Naive B cell (primary cell): ENCODE measurements at places on chromosomes 2 and 18.

GRCh38 chr18:8787794-8788193 is 82.4 kb downstream of the MTCL1 start:
- no peak for DNase-seq

GRCh38 chr2:58261209-58261608 is 20.1 kb upstream of the FANCL start:
- no peak for DNase-seq

DNA sequence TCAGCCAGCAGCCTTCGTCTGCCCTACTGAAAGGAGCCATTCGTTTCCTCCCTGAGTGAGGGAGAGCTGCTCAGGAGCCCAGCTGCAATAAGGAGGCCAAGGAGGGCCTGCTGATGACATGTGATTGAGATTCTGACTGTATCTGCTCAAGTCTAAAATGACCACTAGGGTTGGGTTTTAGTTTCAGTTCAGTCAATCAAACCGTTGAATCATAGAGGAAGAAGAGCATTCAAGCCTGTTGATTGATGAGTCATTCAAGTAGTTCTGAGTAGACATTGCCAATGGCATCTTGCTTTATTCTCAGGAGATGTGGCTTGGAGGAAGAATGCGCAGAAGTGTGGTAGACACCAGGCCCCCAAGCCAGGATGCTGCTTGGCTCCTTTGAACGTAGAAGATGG is 19.9 kb upstream of the BCL2L11 start:
- DNase-seq: no peak

- DNase-seq: no peak
Measured at GRCh38 chr2:26530240-26530540, 52.3 kb upstream of the OTOF start.

GRCh38 chr2:239368906-239369552 is 31.8 kb downstream of the HDAC4 start:
- no peak for DNase-seq

DNA sequence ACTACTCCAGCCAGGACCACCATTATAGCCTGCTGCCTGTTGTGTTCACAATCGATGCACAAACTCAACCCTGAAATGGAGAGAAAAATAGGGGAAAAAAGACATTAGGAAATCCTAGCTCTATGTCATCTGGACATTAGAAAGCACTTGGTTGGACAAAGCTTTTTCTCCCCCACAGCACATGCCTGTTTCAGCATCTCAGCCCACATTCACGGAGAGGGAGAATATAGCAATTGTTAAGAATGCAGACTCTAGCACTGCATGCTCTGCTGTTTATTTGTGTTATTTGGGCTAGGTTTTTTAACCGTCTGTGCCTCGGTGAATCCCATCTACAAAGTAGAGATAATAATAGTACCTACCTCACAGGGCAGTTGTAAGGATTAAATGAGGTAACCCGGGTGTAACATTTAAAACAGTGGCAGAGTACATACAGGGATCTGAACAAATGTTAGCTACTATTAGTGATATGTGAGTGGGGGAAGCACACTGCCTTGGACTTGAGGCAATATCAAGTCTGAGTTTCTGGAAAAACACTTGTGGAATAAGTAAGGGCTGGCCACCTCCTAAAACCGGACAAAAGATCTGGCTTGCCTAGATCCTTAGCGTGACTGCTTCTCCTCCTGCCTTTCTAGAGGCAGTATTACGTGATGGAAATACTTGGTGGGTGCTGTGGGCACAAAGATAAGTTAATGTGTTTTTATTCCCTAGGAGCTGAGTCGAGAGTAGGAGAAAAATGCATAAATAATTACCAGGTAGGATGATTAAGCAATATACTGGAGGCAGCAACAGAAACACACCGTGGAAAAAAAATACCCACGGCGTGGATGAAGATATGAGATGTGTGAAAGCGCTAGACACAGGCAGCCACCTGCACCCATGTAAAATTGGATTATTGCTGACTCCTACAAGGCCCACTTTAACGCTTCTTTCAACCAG is 1.0 kb upstream of the PPP1CB start:
- no peak for DNase-seq

DNA sequence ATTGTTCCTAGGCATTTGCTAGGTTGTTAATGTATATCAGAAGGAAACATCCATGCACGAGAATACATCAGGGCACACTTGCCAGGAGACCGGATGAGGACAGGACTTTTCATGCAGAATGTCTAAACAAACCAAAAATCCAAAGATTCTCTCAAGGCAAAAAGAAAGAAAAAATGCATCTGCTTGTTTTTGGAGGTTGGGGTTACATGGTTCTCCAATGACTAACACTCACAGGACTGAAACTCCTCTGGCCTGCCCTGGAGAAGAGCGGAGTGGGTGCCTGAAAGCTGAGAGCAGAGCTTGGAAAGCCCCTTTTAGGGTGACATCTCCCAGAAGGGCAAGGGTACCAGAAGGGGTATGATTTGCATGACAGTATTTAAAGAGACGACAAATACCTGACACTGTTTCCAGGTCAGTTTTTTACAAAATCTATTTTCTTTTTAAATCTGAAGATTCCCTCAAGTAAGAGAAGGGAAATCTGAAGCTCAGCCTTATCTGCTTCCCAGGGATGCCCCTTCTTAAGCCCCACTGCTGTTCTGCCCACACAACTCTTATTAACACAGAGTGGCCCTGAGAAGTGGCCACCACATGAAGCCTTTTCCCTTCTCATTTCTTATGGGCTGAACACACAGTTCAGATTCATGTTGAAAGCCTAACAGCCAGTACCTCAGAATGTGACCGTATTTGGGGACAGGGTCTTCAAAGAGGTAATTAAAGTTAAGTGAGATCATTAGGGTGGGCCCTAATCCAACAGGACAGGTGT is 216.4 kb downstream of the STK39 start:
- no peak for DNase-seq

- DNase-seq: no peak
Measured at GRCh38 chr18:36531636-36532035, 234.1 kb downstream of the FHOD3 start.

DNA sequence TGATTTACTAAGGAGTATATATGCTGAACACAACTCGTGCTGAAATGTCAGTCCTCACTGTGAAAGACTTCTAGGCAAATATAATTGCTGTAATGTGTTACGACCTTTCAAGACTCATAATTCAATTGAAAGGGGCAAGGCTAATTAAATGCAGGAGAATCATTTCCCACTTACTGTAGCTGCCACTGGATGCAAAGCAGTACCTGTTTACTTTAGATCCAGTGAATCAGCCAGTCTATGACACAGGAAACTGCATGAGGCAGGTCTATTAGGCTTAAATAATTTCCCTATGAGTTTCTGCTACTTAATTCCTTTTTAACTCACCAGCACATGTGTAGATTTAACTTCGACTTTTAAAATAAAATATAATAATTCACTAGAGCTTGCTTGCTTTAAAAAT is 125.6 kb downstream of the CTNNA2 start:
- no peak for DNase-seq

- no peak for DNase-seq
Measured at GRCh38 chr2:158806941-158807340, 11.8 kb downstream of the DAPL1 start.

GRCh38 chr2:98946855-98947254 is 10.8 kb upstream of the CRACDL start:
- DNase-seq: no peak

DNA sequence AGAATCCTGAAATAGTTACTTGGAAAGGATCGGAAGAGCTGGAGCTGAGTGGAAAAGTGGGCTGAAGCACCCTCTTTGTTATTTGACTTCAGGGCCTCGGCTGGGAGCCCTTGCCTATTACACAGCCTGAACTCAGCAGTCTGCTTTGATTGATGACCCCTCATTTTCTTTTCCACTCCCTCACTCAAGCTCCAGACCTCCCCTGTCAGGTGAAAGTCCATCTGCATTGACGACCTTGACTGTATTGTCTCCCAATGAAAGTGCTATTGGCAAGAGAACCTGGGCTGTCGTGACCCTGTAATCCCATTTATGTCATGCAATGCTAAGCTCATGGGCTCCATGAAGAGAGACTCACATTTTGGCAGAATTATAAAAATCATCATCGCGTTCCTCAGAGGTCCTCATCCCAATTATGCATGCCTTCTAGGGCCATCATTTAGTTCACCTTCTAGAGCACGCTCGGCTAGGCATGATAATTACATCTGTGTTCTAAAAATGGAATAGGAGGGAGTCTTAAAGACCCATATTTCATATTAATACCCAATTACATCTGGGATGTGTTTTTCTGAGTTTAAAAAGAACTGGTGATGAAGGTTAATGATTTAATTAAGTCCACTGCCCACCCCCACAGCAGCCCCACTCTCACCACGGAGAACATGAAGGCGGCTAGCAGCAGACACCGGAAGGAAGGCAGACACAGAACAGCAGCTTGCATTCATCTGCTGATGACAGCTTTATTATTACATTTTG is 472.5 kb downstream of the PID1 start:
- DNase-seq: no peak

- no peak for DNase-seq
Measured at GRCh38 chr2:68885074-68885810, 14.0 kb upstream of the BMP10 start.

DNA sequence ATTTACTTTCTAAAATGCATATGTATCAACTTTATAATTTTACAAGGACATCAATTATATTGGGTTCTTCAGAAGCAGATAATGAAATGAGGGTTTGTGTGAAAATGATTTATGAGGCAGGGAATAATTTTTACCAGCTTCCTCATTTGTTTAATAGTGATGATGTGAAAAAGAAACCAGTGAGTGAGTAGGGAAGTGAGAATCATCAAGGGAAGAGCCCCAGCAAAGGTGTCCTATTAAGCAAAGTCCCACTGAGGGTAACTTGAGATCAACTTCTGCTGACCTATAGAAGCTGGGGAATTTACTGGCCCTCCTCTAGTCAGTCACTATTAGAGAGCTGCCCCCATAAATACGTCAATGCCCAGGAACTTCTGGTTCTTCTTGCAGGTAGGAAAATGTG is 266.8 kb upstream of the LYPD1 start:
- DNase-seq: no peak

DNA sequence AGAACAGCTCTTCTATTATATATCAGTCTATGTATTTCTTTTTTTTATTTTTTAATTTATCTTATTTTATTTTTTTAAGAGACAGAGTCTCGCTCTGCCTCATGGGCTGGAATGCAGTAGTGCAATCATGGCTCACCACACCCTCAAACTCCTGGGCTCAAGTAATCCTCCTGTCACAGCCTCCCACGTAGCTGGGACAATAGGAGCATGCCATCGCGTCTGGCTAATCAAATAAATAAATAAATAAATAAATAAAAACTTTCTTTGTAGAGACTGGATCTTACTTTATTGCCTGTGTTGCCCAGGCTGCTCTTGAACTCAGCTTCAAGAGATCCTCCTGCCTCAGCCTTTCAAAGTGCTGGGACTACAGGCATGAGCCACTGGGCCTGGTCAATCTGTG is 117.0 kb downstream of the RBMS1 start:
- no peak for DNase-seq

DNA sequence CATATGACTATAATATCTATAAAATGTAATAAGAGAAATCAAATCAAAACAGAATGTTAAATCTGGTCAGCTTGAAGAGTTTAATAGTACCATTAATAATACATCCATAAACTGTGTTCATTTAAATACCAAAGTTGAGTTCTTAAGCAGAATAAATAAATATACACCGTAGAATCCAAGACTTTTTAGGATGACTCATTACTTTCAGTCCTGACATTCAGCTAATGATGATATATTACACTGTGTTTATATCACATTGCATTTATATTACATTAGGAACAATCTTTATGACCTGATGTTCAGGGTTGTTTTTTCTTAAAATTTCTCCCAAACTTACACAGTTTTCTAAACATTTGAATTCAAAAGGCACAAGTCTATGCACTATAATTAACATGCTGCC is 331.3 kb downstream of the SS18 start:
- DNase-seq: no peak

GRCh38 chr18:44715245-44715644 is 34.6 kb downstream of the SETBP1 start:
- no peak for DNase-seq

GRCh38 chr2:120735746-120736170 is at the start of gene GLI2:
Gene GLI2, plus strand, starts transcription at chr2:120735868. Its CDS starts 61,453 bp downstream, at chr2:120797321.
- DNase-seq: no peak

DNA sequence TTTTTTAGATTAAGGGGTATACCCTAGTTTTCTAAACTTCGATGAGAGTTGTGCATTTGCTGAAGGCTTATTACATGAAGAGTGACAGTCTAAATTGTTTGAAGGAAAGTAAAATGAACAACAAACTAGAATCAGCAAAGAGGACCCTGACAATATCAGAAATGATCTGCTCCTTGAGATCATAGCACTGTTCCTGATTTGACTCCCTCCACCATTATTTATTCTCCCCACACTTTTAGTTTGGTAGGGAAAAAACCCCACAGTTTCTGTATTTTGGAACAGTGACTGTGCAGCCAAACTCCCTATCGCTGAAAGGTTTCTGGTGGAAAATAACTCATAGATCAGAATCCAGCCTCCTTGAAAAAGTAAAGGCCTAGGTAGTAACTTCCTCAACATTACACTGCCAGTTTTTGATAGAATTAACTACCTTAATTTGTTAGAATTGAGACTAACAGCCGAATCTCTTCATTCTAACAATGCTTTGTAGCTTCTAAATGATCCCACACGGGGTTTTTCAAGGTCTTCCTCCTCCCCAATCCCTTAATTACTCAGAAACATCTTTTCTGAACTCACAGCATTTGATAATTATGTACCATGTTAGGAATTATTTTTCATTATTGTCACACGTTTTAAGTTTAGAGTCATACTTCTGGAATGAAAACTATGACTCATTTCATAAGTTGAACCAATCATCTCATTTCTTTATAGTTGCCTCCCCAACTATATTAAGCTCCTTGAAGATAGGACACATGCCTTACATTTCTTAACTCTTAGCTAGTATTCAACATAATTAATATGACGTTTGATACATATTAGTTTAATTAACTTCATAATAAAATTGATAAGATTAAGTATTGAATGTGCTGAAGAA is 2.9 kb downstream of the MYL12A start:
- DNase-seq: no peak

- no peak for DNase-seq
Measured at GRCh38 chr2:207513551-207514257, 16.1 kb upstream of the CREB1 start.
